ENCODE measurements at places on chromosomes 4 and X.

DNA sequence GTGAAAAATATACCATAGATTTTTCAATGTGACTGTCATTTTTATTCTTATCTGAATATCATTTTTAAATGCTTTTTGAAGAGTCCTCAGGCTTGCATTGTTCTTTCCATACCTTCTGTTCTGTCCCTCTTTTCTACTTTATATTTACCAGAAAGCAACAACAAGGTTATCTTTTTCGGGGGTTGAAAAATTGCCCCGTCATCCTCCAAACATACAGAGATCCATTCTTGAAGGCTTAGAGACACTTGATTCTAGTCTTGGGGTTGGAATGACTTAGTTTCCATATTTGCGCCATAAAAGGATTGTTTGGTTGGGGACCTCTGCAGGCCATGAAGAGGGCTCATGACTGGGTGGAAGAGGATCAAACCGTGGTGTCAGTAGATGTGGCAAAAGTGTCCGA lies 63.5 kb downstream of the FAM114A1 start:
- DNase-seq = no peak

DNA sequence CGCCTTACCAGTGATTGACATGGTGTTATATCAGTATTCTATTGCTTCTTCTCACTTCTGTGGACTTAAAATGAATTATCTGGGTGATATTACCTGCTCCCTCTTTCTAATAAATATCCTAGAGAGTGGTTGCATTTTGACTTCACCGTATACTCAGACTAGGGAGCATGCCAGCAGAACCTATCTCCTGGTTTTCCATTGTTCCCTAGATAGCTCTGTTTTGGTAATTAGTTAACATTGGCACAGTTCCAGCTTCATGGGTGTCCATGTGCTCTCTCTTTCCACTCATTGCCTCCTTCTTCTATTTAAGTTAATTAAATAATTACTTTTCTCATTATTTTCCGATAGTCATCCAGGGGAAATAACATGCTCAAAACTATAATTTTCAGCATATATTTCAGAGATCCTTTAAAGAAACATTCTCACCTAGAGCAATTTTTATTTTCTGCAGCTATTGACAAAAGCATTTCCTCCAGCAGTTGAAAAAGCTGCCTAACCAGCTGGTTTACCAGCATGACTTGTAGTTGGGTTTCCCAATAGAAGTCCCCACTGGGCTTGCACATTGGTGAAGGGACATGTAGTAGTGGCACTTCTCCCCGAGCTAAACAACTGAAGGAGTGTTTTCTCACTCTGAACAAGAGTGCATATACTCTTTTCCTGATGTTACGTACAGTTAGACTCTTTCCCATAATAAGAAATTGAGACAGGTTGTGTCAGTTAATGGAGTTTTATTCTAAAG lies 27.9 kb upstream of the PAPSS1 start:
- DNase-seq = no peak

DNA sequence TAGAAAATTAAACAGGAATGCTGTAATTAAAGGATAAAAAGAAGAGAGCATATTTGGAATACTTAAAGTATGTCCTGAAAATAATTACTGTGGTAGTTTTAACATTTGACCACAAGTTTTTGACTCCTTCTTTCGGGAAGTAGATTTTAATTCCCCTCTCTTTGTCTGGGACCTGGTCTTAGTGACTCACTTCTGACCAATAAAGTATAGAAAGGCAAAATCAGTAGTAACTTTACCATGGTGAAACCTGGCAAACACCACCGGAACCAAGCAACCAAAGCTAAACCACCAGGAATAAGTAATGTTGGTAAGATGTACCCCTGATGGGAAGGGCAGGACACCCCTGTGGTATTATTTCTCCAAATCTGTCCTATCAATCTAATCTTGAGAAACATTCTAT lies 314.8 kb downstream of the PDHA2 start:
- no peak for DNase-seq

- no peak for DNase-seq
Observed at GRCh38 chr4:174928174-174928573, 10.0 kb downstream of the ADAM29 start.

Data from ACHN (cell line).